ENCODE measurements at places on chromosomes 11 and 22.

DNA sequence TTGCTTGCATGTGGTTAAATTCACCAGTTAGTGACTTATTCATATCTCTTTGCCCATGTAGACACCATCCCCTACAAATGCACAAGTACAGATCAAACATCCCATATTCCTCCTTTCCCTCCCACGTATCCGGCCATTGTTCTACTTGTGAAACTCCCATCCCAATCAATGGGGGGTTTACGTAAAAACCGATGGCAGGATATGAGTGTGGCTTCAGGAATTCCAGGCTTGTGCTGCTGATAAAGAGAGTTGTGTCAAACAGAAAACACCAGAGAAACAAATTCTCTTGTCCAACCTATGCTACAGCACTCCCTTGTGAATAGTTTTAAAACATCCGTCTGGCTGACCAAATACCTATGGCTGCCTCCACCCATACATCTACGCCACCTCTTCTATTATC is 15.5 kb downstream of the FLI1 start:
- DNase-seq, result no peak

- peak; percentile 21 for DNase-seq
Observed at GRCh38 chr11:66548041-66548440, 1.3 kb downstream of the ACTN3 start.

GRCh38 chr11:65791719-65792213 is 4.9 kb downstream of the OVOL1 start:
- no peak for DNase-seq

DNA sequence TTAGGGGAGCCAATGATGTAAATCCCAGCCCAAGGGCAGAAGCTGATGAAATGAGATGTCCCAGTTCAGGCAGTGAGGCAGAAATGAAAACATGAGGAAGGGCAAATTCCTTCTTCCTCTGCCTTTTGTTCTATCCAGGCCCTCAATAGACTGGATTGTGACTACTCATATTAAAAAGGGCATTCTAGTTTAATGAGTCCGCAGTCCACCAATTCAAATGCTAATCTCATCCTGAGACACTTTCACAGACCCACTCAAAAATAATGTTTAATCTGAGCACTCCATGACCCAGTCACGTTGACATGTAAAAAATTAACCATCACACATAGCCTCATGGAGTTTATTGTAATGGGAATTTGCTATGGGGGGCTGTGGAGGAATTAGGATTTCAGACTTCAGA is 717.9 kb downstream of the OPCML start:
- no peak for DNase-seq

GRCh38 chr11:71080239-71081097 is 171.9 kb downstream of the SHANK2 start:
- DNase-seq, result peak; percentile 86

GRCh38 chr22:41641854-41642253 is 20.8 kb downstream of the XRCC6 start:
- DNase-seq, result no peak

DNA sequence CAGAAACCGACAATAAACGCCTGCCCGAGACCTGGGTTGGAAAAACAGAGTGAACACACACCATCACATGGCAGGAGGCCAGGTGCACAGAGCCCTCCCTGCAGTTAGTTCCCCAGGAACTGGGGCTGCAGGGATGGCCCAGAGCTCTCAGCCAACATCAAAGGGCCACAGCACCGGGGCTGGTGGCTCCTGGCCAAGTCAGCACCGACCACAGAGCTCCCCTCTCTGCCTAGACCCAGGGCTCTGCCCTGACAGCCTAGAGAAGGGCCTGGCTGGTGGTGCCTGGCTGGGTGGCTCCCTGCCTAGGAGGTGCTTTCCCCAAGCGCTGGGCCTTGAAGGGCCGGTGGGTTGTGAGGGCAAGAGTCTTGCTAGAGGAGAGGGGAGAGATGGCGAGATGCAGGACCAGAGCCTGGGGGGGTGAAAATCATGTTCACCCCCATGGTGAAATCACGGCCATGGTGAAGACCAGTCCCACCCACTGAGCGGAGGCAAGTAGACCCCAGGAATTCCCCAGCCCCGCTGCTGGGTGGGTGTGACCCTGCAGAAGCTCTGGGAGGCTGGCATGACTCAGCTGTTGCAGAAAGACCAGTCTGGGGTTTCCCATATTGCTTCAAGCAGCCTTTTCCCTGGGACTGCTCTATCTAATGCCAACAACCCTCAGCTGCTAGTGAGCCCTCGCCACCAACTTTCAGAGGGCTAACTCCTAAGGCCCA is 7.2 kb upstream of the BID start:
- DNase-seq, result peak; percentile 11

DNA sequence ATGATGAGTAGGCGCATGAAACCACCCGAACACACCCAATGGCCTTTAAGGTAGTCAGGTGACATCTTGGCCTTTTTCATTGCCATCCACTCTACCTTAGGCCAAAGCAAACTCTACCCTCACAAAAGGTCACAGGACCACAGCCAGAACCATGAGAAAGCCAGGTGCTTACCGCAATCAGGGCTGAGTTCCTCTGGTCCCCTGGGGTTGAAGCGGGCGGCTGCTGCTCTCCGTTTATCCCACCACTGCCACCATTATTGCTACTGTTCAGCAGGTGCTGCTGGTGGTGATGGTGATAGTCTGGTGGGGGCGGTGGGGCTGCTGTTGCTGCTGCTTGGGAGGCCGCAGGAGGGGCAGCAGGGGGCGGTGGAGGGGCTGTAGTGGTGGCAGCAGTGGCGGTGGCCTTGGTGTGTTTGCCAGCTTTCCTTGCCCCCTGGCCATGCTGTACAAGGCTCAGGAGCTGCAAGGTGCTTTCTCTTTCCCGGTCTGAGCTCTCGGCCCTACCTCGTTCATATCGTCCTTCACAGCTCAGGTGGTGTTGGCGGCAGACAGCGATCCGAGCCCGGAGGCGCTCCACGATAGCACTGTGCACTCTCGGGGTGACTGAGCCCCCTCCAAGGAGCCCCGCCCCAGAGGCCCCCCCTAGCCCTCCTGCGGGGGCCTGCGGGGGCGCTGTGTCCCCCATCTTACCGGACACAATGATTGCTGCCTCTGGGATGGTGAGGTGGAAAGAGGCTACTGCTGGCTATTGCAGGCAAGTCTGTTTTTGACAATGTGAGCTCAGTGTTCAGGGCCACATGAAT is 1.6 kb downstream of the MAML2 start:
- no peak for DNase-seq

DNA sequence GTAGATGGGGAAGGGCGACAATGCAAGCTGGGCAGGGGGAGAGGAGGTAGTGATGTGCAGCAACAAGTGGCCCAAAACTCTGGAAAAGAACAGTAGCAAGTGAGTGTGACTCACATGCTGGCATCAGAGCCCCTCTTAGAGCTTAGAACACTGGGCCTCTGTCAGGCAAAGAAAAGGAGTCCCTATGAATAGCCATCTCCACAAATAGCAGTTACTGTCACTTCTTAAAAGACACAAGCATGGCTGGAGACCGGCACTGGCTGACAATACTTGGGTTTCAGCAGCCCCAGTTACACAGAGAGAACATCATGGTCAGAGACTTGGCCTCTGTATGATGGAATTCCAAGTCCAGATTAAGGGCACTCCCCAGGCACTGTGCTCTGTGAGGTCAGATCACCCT is 58.2 kb downstream of the PRCP start:
- no peak for DNase-seq

Measured in NCI-H1694 (cell line).